ENCODE measurements at places on chromosomes 12 and 14. TPM values are rescaled to one million over a fixed set of nuclear protein-coding genes. Genes with fewer than 3 reads are reported as not detected.

Gene ERH
- total RNA-seq: 222 TPM

Gene CLBA1
- 3.2 TPM for total RNA-seq

Gene CLEC7A
- 0.22 TPM for total RNA-seq

Gene KRT75
- total RNA-seq: not detected

DNA sequence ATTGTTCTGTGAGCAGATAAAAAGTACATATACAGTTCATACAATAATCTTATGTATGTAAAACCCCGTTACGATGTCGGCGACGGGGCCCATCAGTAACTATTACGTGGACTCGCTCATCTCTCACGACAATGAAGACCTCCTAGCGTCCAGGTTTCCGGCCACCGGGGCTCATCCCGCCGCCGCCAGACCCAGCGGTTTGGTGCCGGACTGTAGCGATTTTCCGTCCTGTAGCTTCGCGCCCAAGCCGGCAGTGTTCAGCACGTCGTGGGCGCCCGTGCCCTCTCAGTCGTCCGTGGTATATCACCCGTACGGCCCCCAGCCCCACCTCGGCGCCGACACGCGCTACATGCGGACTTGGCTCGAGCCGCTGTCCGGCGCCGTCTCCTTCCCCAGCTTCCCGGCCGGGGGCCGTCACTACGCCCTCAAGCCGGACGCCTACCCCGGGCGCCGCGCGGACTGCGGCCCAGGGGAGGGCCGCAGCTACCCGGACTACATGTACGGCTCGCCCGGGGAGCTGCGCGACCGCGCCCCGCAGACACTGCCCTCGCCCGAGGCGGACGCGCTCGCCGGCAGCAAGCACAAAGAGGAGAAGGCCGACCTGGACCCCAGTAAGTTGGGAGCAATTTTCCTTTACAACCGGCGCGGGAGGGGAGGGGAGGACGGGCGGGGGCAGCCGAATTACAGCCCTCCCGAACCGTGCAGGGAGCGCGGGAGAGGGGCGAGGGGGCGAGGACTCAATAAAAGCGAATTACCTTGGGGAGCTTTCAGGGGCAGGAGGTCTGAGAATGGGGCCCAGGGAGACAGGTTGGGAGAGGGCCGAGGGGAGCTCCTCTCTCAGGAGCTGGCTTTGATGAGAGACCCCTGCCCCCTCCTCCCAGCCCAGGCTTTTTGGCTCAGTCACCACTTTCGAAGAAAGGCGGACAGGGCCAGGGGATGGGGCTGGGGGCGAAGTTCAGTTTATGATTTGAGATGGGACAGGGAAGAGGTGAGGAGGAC, at the start of gene HOXC9:
TSS of gene HOXC9 (plus strand) at position 46 of the 999 bp plus-strand sequence. CDS start at position 74, 28 bp downstream.
- DNase-seq: no peak

GRCh38 chr12:117671734-117672133, 297.1 kb downstream of the KSR2 start:
- DNase-seq: peak; percentile 71

- DNase-seq: no peak
Observed at GRCh38 chr12:71524626-71525025, 85.0 kb downstream of the LGR5 start.

DNA sequence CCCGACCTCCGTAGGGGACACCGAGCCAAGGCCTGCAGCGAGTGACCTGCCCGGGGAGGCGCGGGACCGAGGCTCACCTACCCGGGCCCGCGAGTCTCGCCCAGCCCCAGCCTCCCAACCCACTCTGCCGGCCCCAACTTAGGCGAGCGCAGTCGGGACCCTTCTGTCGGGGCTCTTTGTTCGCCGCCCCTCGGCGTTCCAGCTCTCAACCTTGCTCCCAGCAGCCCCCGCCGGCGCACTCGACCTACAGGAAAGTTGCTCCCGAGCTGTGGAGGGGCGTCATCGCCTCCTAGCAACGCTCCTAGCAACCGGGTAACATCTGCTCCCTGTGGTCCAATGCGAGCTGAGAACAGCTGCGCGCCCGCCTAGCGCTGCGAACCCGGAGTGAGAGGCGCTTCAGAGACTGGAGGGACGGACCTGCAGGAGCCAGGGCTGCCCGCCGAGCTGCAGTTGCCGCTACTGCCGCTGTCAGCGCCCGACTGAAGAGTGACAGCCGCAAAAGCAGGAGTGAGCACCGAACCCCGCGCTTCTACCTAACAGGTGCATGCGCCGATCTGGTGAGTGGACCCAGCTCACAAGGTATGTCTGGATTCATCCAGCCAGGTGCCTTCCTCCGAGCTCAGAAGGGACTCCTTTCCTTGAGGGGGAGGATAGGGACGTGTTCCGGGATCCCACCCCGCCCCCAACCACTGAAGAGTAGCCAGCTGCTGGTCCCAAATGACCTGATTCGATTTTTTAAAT, 355.0 kb downstream of the SNAPC1 start:
- DNase-seq: peak; percentile 76

DNA sequence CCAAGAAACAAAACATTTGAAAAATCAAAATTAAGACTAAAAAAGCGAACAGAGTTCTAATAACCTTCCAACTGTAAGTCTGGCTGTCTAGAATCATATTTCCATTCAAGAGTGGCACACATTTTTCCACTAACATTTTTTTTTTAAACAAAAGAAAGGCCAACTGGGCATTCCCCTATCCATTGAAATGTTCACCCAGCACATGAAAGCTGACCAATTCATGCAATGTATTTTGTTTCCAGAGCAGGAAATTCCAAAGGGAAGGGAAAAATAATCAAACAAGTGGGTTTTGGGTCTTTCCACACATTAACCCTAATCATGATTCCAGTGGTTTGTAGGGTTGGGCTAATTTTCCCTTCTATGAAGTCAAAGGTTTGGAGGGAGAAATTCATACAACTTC, 206.5 kb downstream of the CALM1 start:
- peak; percentile 33 for DNase-seq

DNA sequence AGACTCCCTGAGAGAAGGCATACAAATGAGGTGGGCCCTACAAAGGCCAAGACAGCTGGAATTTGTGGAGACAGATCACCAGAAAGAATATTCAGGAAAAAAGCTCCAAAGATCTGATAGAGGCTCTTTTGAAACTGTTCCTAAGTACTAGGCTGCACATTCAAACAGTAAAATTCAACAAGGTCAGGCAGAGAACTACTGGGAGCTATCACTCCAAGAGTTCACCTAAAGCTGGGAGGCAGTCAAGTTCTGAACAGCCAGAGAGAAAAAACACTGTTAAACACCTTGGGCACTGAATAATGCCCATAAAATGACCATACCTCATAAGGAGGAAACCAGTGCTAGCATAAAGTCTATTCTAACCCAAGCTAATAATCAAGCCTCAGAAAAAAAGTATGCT, 28.6 kb downstream of the MED13L start:
- DNase-seq: no peak
